COR-L47 (cell line): ENCODE measurements at places on chromosomes 12 and 14.

GRCh38 chr12:42492267-42492666, 97.3 kb downstream of the PRICKLE1 start:
- DNase-seq: no peak

DNA sequence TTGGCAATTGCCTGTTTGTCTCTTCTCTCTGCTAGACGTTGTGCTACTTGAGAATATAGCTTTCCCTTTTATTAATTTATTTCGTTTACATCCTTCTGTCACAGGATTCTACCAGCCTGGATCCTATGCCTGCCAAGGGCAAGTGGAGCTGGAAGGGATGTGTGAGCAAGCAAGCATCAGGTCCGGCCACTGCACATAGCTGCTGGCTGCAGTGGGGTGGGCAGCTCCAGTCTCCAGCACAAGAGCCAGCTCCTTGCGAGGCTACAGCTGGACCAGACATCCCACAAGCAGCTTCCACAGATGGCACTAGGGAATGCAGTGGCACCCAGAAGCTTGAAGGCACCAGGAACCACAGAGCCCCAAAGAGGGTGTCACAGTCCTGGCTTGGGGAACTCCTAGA, 225.0 kb downstream of the KCNC2 start:
- DNase-seq: no peak

DNA sequence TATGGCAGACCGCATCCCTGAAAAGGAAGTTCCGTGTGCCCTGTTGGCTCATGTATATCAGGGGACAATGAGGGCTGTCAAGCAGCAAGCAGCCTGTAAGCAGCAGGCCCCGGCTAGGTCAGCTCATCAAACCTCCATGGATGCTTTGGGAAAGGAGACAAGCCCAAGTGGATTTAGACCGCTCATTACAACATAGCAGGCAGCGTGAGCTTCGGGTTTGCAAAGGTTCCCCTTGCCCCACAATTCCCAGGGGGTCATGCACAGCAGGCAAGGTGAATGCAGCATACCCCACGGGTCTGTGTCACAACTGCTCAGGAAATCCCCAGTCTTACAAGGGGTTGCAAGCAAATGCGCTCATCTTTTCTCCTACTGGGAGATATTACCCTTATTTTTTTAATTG, 54.6 kb downstream of the KCNK13 start:
- DNase-seq: no peak

DNA sequence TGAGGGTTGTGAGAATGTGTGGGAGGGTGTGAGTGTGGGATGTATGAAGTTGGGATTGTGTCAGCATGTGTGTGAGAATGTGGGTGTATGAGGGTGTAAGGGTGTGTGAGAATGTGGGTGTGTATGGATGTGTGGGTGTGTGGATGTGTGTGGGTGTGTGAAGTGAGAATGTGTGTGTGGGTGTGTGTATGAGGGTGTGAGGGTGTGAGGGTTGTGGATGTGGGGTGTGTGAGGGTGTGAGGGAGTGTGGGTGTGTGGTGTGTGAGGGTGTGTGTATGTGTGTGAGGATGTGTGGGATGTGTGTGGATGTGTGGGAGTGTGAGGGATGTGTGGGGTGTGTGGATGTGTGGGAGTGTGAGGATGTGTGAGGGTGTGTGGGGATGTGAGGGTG, 37.0 kb downstream of the TMEM121 start:
- DNase-seq: no peak

DNA sequence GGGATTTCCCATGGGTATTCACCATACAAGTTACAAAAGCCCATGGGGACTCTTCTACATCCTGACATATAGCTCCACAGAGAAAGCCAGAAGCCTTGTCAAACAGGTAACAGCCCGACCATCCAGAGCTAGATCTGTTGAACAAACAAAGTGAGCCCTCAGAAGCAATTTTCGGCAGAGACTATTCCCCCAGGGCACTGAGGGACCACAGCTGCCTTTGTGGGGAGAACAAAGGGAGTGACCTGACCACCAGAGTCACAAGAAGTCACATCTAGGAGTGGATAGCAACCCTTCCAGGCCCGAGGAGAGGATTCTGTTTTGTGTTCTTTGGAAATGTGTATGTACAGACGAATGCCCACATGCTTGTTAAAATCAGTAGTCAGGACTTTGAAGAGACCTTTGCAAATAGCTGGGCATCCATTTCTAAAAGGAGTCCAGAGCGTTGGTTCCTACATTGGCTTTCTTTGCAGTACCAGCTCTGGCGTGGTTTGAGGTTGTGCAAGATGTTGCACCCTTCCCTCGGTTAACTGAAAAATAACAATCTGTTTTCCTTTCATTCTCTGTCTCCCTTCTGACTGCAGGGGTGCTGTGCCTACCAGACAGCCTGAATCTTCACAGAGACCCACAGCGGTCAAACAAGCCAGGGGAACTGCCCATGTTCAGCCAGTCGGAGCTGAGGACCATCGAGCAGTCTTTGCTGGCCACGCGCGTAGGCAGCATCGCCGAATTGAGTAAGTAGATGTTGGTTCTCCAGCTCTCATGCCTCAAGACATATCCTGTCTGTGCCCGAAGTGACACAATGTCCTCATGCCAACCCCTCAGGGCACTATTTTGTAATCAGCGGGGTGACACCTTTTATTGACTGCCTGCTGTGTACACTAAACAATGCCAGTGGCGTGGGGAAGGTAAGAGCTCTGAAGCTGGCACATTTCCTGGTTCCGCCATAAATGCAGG, 165.4 kb upstream of the PWP1 start:
- no peak for DNase-seq

DNA sequence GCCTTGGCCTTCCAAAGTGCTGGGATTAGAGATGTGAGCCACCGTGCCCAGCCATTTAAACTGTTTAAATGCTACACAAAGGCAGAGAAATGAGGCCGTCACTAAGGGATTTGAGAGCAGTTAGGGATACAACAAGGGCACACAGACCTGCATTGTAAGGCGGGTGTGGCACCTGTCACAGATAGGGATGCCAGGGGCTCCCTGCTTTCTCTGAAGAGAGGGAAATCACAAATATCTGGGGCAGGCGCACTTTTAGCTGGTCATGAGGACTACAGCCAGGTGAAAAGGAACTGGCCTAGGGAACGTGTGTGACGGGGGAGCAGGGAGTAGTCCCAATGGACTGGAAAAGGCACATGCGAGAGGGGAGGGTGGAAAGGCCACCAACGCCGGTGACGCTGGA, 9.7 kb downstream of the SSH1 start:
- no peak for DNase-seq

- DNase-seq: no peak
These were observed 137.7 kb downstream of the MON2 start for GRCh38 chr12:62604373-62604772.

GRCh38 chr14:50798048-50798421, 32.9 kb downstream of the NIN start:
- DNase-seq: no peak

- DNase-seq: peak; percentile 86
These were observed 9.8 kb upstream of the HSP90AA1 start for GRCh38 chr14:102096569-102097188.

- DNase-seq: no peak
These were observed 76.4 kb downstream of the BCL2L14 start for GRCh38 chr12:12147111-12147510.

- no peak for DNase-seq
These were observed 47.1 kb downstream of the RPGRIP1 start for GRCh38 chr14:21326972-21327371.

GRCh38 chr12:68766646-68767045, 20.7 kb downstream of the SLC35E3 start:
- no peak for DNase-seq

- DNase-seq: no peak
These were observed 16.2 kb downstream of the ACIN1 start for GRCh38 chr14:23078692-23079116.

- no peak for DNase-seq
These were observed 18.6 kb downstream of the CCER1 start for GRCh38 chr12:90936230-90937005.

- DNase-seq: no peak
These were observed 90.3 kb downstream of the DDHD1 start for GRCh38 chr14:53062856-53063255.

- DNase-seq: no peak
These were observed 389.8 kb downstream of the NUAK1 start for GRCh38 chr12:105748806-105749600.

DNA sequence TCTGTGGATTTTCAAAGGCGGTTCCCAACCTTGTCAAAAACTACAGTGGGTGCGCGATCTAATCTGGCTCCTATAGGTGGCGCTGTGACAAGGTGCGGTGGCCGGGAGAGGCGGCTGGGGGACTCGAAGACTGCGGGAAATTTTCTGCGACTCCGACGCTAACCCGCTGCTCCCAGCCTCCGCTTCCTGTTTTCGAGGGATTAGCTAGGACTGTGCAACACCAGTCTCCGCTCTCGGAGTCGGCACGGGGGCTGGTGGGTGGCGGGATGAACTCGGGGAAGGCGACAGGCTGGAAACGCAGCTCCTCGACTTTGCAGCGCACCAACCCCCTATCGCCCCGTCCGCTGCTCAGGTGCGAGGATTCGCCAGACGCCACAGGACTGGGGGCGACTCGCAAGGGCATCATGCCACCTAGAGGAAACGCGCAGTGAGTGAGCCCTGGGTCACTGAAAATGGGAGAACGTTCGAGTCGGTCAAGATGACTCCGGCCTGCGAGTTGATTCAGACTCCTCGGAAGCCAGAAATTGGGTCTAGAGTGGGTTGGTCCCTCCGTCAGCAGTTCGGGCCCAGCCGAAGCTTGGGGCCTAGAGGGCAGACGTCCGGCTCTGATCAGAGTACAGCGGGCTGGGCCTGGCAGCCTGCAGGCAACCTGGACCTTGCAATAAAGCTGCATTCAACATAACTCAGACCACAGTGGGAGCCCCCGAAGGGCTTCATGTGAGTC, 5.5 kb upstream of the PAX9 start:
- DNase-seq: no peak

GRCh38 chr12:117622087-117622486, 260.7 kb upstream of the NOS1 start:
- no peak for DNase-seq

DNA sequence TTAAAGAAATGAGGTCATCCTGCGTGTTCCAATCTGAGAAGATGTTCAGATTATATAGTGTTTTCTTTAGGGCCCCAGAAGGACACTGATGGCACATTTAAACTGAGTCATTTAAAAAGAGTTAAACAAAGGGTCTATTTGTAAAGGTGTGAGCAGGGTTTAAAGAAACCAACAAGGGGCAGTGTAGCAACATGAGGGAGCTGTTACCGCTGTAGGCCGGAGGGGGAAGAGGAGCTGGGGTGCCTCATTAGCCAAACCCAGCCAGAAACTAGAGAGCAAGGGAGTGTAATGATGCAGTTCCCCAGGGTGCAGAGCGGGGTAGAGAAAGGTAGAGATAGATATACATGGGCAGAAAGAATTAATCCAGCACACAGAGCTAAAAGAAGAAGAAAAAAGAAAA, 160.4 kb downstream of the TBX5 start:
- DNase-seq: no peak

- no peak for DNase-seq
These were observed 767.9 kb downstream of the TMEM121 start for GRCh38 chr14:106294324-106294723.

- no peak for DNase-seq
These were observed 350.6 kb downstream of the CACNA1C start for GRCh38 chr12:2403221-2403976.
